Muscle of leg (tissue), 16 donors: ENCODE measurements at places on chromosomes 2 and 18. TPM values are rescaled to one million over a fixed set of nuclear protein-coding genes. Genes with fewer than 3 reads are reported as not detected.

DNA sequence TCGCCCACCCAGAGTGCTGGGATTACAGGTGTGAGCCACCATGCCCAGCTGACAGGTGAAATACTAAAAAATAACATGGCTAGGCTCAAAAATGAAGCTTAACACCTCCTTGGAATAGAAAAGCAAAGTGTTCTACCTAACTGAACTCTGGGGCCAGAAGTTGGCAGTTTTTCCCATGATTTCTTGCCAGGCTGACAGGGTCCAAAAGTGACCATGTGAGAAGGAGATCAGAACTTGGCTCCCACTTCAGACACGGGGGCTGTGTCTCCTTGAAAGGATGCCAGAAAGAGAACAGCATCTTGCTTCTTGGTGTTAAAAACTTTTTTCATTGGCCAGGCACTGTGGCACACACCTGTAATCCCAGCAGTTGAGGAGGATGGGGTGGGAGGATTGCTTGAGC is 47.0 kb downstream of the BMPR2 start:
- peak; percentile 25 for DNase-seq
- H3K36me3 ChIP-seq, result no peaks in the 10 kb centered on the region
- H3K4me3 ChIP-seq, result no peak overlapping the region
- no peaks in the 10 kb centered on the region for H3K27me3 ChIP-seq
- H3K27ac ChIP-seq, result no peak overlapping the region
- no peaks in the 10 kb centered on the region for H3K4me1 ChIP-seq

DNA sequence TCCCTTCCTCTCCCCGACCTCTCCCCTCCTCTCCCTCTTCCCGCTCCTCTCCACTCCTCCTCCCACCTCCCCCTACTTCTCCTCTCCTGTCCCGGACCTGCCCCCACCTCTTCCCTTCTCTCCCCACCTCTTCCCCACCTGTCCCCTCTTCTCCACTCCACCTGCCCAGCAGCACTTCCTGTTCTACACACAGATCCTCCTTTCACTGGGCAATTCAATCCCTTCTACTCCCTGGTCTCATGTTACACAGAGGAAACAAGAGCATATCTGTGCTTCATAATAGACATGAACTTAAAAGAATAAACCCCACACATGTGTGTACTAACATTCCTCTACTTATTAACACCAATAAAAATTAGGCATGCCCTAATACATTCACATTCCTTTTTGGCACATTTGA is 34.8 kb downstream of the TIMM21 start:
- no peaks in the 10 kb centered on the region for H3K36me3 ChIP-seq
- H3K27ac ChIP-seq, result no peak overlapping the region
- DNase-seq, result no peak
- H3K4me3 ChIP-seq, result no peak overlapping the region
- H3K27me3 ChIP-seq, result no peaks in the 10 kb centered on the region
- H3K4me1 ChIP-seq, result no peaks in the 10 kb centered on the region

DNA sequence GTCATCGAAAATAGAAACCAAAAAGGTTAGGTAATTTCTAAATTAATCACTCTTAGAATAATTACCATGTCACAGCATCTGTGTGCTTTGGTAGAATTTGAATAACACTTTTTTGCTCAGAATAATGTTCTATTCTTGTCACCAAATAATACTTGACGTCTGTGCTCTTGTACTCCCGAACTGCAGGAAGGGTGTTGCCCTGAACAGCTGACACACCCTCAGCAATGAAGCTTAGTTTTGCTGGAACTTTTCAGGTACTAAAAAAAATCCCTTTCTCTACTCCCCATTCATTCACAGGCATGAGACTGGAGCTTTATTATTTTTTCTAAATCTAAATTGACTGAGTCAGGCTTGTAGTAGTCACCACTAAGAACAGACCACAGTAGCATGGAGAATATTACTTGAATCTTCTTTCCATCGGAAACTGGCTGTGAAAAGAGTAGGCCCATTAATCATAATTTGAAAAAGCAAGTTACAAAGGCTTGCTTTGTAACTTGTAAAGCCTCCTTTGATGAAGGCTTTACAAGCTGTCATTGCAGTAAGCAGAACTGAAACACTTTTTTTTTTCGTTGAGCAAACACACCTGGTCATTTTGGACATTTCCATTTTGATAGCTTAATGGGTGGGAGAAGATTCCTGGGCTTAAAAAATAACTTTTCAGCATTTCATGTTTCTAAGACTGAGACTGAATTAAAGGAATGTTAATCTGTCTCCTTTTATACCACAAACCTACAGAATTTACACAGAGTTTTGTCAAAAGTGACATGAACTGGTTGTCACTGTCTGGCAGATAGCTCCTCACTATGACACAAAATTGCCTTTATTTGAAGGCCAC is 70.3 kb upstream of the PELI1 start:
- no peaks in the 10 kb centered on the region for H3K36me3 ChIP-seq
- H3K4me3 ChIP-seq, result no peak overlapping the region
- peaks cover 4% of the 10 kb centered on the region for H3K4me1 ChIP-seq
- no peaks in the 10 kb centered on the region for H3K27me3 ChIP-seq
- no peak overlapping the region for H3K27ac ChIP-seq

DNA sequence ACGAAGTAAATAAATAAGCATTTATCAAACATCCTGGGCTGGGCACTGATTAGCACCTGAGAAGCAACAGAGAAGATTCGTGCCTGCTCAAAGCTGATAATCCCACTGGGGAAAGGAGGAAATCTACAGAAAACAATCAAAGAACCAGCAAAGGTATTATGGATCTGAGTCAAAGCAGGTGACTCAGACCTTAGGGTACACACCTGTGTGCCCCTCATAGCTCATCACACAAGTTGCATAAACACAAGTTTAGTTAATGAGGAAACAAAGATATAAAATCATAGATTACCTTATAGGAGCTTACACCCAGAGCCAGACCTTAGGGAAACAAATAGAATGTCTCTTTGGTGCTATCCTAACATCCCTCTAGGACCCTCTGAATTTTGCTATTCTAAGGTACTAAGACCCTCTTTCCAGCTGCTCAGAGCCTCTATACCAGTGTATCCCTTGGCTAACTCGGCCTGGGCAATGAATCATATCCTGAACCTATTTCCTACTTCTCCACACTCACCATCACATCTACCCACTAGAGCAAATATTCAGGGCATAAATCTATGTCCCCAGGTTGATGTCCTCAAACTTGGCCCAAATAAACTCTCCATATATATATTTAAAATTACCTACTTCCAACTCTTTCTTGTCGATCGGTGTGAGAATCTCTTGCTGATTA is 19.3 kb upstream of the CTIF start:
- no peak for DNase-seq
- H3K27me3 ChIP-seq, result peaks cover 6% of the 10 kb centered on the region
- no peaks in the 10 kb centered on the region for H3K36me3 ChIP-seq
- H3K4me3 ChIP-seq, result no peak overlapping the region
- H3K4me1 ChIP-seq, result no peaks in the 10 kb centered on the region

DNA sequence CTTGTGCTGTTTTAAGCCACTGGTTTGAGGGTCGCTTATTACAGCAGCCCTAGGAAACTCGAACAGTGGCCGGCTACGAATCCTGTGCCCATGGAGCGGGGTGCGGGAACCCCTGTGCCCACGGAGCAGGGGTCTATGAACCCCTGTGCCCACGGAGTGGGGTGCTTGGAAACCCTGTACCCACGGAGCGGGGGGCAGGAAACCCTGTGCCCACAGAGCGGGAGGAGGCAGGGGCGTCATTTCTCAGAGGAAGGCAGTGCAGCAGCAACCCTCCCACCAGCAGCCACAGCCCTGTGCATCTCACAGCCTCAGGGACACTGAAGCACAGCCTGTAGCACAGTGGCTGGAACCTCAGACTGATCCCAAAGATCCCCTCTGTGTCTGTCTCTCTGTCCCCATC is 34.2 kb upstream of the GPC1 start:
- DNase-seq, result no peak
- no peak overlapping the region for H3K27ac ChIP-seq
- H3K36me3 ChIP-seq, result no peaks in the 10 kb centered on the region
- H3K4me3 ChIP-seq, result no peak overlapping the region
- H3K4me1 ChIP-seq, result peaks cover 20% of the 10 kb centered on the region
- no peaks in the 10 kb centered on the region for H3K27me3 ChIP-seq

DNA sequence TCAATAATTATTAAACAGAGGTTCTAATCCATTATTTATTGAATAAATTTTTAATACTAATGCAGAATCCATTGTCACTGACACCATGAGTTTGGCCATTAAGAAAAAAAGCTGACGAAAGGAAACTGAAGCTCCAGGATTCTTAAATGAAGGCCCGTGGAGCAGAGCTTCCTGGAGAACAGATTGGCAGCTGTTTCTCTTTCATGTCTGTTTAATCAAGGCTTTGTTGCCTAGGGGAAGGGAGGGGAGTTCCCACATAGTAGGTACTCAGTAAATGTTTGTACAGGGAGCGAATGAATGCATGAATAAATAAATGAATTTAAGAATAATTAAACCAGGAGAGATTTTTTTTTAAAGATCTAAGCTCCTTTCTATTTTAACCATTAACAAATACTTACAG is 315.1 kb upstream of the KLHL29 start:
- H3K27me3 ChIP-seq, result no peaks in the 10 kb centered on the region
- H3K27ac ChIP-seq, result no peak overlapping the region
- no peaks in the 10 kb centered on the region for H3K4me1 ChIP-seq
- no peak for DNase-seq
- H3K36me3 ChIP-seq, result no peaks in the 10 kb centered on the region

PLB1 gene
- total RNA-seq, result 1.6 TPM

DHRS9 gene
- total RNA-seq, result 0.31 TPM

DNA sequence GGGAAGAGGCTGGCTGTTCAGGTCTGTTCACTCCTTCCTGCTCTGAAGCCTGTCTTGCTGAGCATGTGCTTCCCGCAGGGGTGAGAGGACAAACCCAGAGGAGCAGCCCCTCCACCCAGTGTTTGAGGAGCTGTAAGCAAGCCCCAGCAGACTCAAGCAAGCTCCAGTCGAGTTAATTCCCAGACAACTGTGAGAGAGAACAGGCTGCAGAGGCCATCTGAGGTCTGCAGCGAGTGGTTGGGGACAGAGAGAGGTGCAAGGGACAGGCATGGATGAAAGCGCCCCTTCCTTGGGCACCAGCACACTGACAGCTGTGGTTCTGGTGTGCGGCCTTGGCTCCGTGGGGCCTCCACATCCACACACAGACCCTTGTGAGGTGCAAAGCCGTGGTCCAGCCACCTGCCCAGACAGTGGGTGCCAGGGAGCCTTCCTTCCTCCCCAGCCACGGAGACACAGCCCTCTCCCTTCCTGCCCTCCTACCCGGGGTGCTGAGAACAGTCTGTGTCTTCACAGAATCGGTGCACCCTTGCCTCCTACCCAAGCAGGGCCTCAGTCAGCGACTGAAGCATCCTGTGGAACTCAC is 36.2 kb downstream of the MAL start:
- no peak overlapping the region for H3K4me3 ChIP-seq
- no peak overlapping the region for H3K27ac ChIP-seq
- H3K27me3 ChIP-seq, result no peaks in the 10 kb centered on the region
- no peaks in the 10 kb centered on the region for H3K36me3 ChIP-seq

MAPK4 gene
- total RNA-seq, result 4.7 TPM

VWC2L gene
- not detected for total RNA-seq
